ENCODE measurements at places on chromosomes 1 and 21.
A peak's percentile ranks its signal among the peaks of the same experiment; 100 is the strongest.

GRCh38 chr1:155078469-155079209, at the start of gene EFNA3:
Gene EFNA3 (plus strand): TSS chr1:155078837. CDS start chr1:155078942, 105 bp downstream.
- peak; percentile 81 for DNase-seq

DNA sequence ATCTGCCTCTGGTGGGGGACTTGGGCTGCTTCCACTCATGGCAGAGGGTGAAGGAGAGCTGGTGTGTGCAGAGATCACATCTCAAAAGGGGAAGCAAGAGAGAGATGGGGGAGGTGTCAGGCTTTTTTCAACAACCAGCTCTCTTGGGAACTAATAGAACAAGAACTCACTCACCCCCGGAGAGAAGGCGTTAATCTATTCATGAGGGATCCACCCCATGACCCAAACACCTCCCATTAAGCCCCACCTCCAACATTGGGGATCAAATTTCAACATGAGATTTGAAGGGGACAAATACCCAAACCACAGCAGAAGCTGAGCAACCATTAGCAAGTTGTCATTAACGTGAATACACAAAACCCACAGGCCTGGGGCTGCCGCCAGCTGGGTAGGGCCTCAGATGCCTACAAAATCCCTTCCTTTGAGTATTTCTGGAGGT, 12.0 kb upstream of the VWA5B1 start:
- DNase-seq, result peak; percentile 42

- DNase-seq, result no peak
These were observed 186.9 kb downstream of the SETD4 start for GRCh38 chr21:35873441-35873840.

DNA sequence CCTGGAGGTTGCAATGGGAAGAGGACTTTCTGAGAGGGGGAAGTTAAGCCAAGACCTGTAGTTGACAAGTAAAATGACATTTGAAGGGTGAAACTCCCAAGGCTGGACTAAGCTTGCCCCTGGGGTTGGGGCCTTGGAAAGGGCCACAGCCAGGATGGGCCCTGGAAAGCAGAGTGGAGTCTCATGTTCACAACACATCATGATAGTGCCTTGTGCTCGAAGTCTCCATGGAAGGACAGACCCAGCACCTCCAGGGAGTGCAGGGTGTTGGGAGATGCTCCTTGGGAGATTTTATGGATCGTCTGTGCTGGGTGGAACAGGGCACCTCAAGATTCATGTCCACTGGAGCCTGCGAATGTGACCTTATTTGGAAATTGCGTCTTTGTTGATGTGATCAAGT, 55.6 kb upstream of the ACTRT2 start:
- no peak for DNase-seq

- DNase-seq, result no peak
These were observed 127.7 kb upstream of the AJAP1 start for GRCh38 chr1:4526747-4527146.

- DNase-seq, result peak; percentile 73
These were observed 14.9 kb upstream of the PAQR7 start for GRCh38 chr1:25890239-25891034.

DNA sequence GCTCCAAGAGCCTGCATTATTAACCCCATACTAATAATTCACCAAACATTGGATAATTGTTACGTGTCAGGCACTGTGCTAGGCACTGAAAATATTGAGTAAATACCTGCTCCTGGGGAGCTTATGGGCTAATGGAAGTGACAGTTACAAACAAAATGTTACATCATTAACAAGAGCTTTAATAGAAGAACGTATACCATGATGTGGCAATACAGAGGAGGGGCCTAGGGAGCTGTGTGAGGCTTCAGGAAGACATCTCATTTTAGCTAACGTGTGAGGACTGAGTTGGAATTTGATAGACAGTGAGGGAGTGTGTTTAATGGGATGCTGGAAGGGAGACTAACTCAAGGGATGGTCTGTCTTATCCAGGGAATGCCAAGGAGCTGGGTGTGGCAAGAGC, 16.5 kb upstream of the TSPAN2 start:
- no peak for DNase-seq

GRCh38 chr1:73463873-73464272, 734.1 kb downstream of the LRRIQ3 start:
- no peak for DNase-seq

GRCh38 chr1:246786606-246787238, 62.5 kb downstream of the SCCPDH start:
- no peak for DNase-seq

- DNase-seq, result no peak
These were observed 77.8 kb downstream of the TM2D1 start for GRCh38 chr1:61647142-61647541.

- no peak for DNase-seq
These were observed 8.4 kb downstream of the ERO1B start for GRCh38 chr1:236273358-236273757.

DNA sequence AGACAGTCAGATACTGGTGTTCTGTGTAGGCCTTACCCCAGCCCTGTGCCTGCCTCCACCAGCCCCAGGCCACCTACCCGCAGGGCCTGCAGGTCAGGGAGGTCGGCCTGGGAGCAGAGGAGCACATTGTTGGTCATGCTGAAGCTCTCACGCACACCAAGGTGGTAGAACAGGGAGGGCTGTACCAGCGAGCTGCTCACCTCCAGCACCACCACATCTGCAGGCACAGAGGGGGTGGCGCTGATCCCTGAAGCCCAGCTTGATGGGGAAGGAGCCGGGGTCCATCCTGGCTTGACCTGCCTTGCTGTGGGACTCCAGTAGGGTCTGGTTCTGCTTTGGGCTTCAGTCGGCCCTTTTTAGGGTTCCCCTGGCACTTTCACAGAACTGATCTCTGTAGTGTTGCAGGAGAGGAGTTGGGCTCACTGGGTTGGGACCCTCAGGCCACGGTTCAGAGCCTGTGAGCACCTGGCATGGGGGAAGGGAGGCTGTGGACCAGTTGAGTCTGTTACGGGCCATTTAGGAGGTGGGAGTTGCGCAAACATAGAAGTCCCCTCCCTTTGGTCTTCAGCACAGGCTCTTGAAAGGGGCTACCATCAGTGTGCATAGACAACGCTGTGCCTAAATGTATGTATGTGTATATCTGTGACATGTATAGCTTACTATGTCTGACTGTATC, 1.9 kb downstream of the MAP3K6 start:
- DNase-seq, result no peak

DNA sequence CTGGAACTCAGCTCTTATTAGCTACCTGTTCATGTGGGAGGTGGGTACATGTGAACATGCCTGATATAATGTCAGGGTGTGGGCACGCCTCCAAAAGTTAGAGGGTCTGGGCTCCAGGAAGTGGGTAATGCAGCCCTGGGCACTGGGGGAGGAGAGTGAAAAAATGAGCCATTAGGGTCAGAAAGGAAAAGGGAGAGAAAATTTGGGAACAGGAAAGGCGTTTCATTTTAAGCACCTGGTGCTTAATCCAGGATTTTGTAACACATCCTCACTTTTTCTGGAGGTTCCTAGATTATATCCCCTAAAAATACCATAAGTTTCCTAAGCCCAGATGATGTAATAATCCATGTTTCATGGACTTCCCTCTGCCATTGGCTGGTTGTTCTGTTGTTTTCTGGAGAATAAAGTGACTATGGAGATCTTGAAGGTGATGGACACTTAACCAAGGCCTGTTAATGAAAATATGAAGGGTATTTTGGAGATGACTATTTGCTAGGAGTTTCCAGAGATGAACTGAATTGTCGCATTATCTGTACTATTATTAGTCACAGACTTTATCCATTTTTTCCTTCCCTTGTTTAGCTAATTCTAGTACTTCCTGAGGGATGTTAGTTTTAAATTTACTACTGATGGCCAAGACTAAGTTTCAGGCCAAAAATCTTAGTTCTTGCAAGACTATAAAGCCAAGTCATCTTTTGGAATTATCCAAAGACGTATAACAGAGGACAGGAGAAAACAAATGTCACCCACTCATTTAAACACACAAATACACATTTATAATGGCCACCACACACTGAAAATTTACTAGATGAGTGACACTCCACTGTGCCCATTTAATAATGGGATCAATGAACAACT, 24.4 kb upstream of the TARBP1 start:
- DNase-seq, result no peak

DNA sequence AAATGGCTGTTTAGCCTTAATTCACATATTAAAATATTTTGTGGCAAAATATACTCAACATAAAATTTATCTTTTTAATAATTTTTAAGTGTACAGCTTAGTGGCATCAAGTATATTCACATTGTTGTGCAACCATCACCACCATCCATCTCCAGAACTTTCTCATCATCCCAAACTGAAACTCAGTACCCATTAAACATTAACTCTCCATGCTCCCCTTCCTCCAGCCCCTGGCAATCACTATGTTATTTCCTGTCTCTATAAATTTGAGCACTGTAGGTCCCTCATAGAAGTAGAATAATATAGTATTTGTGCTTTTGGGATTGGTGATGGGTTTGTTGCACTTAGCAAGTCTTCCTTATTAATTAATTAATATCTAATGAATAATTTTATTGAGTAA, 29.4 kb downstream of the CCN1 start:
- DNase-seq, result no peak

DNA sequence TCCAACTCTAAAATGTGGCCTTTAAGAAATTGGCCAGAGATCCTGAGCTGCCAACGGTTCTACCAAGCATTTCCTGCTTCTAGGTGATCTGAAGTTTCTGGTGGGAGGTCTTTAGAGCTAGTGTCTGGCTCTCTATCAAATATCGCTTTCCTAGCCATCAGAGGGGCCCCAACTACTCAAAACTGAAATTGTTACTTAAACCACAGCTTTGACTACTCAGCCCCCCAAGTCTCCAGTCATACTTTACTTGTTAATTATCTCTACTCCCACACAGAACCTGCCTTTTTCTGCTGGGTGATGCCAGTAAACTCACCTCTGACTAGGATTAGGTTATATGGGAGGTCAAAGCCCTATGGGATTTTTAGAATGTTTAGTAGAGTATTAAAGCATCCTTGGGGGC, 95.1 kb downstream of the FASLG start:
- no peak for DNase-seq

GRCh38 chr1:11967028-11967547, 13.2 kb upstream of the MFN2 start:
- DNase-seq, result peak; percentile 55

DNA sequence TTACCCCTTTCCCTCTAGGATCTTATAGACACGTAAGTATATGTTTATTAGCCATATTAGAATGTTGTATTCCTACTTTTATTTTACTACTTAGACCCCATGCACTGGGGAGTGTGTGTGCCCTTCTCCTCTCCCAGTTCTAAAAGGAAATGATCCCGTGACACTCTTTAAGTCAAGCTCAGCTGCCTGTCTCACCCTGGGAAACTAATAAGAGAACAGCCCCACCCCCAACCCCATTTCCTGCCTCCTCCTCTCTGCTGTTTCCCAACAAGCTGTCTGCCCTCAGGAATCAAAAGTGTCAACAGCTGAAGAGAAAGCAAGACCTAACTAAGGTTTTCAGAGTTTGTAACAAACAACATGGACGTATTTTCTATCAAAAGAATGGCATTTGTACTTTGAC, 92.6 kb upstream of the VAV3 start:
- DNase-seq, result no peak

DNA sequence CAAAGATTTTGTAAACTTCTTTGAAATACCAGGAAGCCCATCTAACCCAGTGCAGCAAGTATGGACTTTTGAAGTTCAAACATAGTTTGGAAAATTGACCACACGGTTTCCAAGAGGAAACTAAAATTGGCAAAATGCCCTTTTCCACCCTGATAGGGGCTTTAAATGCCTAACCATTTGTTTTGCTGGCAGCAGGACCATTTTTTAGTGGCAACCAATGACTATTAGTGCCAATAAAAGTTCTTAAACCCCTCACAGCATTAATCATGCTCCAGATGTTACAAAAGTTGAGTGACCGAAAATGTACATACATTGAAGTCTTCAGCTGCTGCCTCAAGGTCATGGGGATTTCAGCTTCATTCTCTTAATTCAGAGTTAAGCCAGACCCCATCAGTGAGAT, 46.4 kb upstream of the ENAH start:
- peak; percentile 56 for DNase-seq

- DNase-seq, result no peak
These were observed 3.1 kb upstream of the BARHL2 start for GRCh38 chr1:90720145-90720636.

- DNase-seq, result peak; percentile 46
These were observed 29.5 kb downstream of the HLX start for GRCh38 chr1:220908757-220909156.

DNA sequence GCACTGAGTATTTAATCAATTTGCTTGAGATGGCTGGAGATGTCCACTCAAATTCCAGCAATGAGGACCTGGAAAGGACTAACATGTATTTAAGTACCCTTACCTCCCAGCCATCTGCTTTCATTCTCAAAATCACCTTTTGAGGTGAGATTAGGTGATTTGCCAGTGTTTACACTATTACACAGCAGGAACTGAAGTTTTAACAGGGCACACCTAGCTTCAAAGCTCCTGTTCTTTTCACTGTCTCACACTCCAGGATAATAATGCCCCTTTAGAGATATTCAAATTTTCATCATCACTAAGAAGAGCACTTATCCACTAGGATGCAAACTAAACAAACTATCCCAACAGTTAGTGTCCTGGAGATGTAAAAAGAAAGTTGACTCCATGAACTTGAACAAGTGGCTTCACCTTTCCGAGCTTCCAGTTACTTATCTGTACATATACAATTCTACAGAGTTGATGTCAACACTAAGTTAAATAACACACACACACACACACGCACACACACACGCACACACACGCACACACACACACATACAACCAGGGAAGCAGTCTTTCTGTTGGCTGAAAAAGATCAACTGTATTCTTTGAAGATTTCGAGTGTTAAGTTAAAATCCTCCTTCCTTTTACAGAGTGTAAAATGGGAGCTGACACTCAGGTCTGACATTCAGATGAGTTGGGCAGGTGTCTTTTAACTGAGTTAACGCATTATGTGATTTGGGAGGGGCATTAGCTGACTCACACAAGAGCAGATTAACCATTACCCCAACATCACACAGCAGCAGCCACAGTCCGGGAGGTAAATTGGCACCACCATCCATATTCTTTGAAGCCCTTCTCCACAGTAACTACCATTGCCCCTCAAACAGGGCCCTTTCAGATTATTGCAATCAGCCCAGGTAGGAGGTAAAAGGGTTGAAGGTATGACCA, 15.5 kb upstream of the JAK1 start:
- no peak for DNase-seq

DNA sequence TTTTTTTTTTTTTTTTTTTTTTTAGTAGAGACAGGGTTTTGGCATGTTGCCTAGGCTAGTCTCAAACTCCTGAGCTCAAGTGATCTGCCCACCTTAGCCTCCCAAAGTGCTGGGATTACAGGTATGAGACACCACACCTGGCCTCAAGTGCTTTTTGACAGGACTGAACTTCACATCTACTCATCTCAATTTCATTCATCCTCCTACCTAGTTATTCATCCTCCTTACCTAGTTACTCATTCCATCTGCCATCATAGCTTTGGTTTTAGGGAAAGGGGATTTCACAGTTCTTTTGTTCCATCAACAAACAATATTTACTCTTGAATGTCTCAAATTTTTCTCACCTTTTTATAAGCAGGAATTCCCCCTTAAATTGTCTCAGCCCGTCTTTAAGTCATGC, 38.6 kb upstream of the RALGPS2 start:
- no peak for DNase-seq

GRCh38 chr1:106984801-106985200, 71.7 kb upstream of the PRMT6 start:
- no peak for DNase-seq

- no peak for DNase-seq
These were observed 122.2 kb downstream of the ZBTB18 start for GRCh38 chr1:244173240-244173639.

Measured in astrocyte of the hippocampus (primary cell).